ENCODE measurements at places on chromosomes 12 and 14.

DNA sequence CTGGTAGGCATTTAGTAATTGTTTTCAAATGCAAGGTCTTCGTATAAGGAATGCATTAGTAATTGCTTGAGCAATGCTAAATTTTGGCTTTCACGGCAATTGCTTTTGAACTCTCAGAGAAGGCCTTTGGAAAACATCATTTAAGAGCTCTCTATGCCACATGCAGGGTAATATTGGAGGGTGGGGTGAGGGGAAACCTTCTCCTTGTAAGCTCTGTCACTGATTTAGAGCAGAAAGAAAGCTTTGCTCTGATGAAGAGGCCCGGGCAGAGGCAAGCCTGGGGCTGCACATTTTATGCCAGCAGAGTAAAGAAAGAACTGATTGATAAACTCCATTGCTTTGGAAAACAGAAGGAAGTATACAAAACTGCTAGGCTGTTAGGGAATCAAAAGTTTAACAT, 70.9 kb downstream of the TRIM9 start:
- no peak for DNase-seq

DNA sequence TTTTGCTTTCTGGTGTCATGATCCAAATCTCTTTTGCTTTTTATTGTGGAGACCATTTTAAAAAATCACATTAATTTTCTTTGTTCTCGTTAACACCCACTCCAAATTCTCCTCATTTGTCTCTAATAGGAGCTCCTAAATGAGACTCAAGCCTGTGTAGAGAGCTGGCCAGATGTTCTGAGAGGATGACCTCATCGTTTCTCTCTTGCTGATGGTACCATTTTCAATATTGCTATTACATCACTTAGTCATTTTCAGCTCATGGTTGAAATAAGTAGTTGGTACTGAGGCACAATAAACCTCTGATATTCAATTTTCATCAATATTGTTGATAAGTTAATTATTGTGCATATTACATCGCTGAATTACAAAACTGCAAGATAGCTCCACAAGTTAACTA, 31.5 kb downstream of the SPTB start:
- no peak for DNase-seq

DNA sequence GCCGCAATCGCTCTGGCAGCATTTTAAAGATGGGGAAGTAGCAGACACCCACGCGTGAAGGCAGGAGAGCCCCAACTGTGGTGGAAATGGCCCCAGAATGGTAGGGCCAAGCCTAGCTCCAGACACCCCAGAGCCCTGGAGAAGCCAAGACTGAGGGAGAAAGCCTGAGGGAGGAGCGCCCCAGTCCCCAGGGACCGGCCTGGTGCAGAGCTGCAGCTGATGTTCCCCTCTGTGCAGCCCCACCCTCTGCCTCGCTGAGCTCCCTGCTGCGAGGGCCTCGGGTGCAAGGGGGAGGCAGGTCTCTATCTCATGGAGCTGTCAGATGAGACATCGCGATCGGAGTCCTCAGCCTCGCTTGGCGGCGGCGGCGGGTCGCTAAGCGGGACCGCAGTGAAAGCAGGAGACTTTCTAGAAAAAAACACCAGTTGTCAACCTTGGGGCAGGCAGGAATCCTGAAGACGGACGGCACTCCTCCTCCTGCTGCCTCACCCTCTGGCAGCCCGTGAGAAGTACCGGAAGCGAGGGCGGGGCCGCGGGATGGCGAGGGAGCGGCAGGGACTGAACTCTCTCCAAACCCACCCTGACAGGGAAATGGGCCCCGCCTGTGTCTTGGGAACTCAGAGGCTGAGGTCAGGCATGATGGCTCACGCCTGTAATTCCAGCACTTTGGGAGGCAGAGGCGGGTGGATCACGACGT, 6.0 kb downstream of the GAPDH start:
- DNase-seq = no peak

GRCh38 chr14:63874223-63874622, 21.4 kb downstream of the SYNE2 start:
- no peak for DNase-seq

- DNase-seq = peak; percentile 7
Observed at GRCh38 chr12:99386907-99387306, 260.6 kb upstream of the GARIN6 start.

DNA sequence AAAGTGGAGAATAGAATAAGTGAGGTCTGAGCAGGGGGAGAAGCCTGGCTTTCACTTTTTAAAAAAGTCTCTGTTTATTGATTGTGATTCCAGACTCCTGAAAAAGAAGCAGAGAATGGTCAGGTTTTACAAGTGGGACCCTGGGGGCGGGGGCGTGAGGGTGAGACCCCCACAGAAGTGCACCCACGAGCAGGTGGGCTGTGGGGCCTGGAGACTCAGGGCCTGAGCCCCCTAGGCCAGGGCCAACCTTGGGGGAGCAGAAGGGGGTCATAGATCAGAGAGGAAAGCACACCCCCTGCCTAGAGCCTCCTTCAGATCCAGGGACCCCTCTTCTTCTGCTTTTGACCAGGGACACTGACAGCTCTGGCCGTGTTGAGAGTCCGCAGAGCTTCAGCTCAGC, 180.3 kb downstream of the ADGRD1 start:
- no peak for DNase-seq

GRCh38 chr12:95996034-95996658, at the start of gene HAL:
TSS of gene HAL (minus strand) at chr12:95996344. CDS start at chr12:95995910, 434 bp downstream.
- peak; percentile 84 for DNase-seq

DNA sequence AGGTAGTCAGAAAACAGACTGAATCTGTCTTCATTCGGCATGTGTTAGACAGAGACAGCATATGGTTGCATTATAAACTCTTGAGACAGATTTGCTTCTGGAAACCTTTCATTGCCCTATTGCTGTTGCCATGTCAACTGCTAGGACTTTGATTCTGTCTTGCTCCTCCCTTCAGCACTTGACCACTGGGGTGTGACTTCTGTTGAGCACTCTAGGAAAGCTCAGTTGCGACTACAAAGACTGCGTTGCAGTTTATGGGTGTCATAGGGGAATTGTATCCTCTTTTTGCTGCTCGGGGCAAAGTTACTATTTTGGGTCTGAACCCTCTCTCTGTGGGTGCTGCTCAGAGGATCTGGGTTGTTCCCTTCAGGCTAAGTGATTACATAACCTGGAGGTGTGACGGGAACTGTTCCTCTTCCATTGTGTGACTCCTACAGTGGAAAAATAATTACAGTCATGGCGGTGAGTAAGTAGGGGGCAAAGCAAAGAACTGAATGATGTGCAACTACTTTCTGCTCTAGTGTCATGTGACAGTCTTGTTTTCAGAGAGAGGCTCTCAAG, 44.3 kb upstream of the TRIM9 start:
- peak; percentile 72 for DNase-seq

GRCh38 chr12:132154341-132154761, 10.1 kb downstream of the NOC4L start:
- no peak for DNase-seq

- DNase-seq = no peak
Observed at GRCh38 chr14:34013721-34014060, 62.8 kb upstream of the EGLN3 start.

- peak; percentile 61 for DNase-seq
Observed at GRCh38 chr14:61444215-61444768, 122.9 kb downstream of the PRKCH start.

DNA sequence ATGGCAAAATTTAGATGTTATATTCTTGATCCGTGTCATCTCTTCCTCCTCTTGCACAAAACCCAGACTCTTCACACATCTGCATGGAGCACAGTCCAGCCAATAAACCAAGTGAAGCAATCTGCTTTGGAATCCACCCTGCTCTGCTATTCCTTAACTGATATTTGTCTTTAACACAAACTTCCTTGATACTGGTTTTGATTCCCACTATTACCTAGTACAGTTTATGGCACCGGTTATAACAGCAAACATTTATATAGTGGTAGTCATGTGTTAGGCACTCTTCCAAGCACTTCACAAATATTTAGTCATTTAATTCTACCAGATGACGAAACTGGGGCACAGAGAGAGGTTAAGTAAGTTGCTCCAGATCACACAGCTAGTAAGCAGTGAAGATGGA, 12.5 kb downstream of the STYK1 start:
- no peak for DNase-seq

- no peak for DNase-seq
Observed at GRCh38 chr12:99093166-99093565, 448.1 kb downstream of the APAF1 start.

DNA sequence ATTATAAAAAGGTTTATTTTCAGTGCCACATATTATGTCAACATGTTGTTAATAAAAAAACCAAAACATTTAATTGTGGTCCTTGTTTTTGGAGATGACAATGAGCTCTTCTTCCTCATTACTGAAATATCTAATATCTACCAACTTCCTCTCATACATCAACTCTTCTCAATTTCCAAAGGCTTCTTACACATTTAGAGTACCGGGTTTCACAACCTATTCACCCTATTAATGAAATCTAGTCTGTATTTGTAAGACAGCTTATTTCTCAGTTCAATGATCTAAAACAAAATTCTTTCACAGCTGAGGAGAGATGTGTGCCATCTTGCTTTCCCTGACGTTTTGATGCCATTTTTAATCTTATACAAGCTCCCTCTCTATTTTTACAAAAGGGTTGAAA, 14.5 kb downstream of the NRDE2 start:
- DNase-seq = peak; percentile 2

GRCh38 chr14:99098199-99098598, 173.8 kb downstream of the BCL11B start:
- no peak for DNase-seq

GRCh38 chr12:71648537-71648936, 15.1 kb downstream of the ZFC3H1 start:
- no peak for DNase-seq

DNA sequence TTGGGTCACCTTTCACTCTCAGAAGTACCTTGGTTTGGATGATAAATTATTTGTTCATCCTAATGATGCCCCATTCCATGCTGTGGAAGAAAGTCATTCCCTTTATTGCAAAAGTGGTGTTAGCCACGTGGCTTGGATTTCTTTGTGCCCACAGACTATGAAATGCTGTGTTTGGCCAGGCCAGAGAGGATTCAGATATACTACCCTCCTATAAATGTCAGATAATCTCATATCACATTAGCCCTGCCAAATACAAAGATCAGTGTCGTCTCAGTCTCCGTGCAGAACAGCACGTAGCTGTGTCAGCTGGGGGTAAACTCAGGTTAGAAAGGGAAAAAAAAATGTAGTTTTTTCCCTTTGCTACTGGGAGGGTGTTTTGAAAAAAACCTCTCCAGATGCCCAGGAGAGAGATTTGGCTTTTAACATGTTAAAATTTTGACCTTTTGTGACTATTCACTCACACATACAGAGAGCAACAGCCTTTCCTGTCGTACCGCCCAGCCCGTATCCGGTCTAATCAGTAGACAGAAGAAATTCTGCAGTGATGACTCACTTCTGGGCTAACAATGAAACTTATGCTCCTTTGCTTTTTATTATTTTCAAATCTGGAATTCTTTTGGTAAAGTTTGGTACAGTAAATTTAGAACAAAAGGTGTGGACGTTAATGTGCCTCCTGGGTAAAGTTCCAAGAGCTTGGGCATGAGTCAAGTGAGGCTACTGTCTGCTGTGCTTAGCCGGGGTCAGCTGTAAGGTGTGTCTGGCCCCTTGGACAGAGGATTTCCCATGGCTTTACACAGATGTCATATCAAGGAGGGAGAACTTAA, 8.5 kb upstream of the PTPRB start:
- no peak for DNase-seq

DNA sequence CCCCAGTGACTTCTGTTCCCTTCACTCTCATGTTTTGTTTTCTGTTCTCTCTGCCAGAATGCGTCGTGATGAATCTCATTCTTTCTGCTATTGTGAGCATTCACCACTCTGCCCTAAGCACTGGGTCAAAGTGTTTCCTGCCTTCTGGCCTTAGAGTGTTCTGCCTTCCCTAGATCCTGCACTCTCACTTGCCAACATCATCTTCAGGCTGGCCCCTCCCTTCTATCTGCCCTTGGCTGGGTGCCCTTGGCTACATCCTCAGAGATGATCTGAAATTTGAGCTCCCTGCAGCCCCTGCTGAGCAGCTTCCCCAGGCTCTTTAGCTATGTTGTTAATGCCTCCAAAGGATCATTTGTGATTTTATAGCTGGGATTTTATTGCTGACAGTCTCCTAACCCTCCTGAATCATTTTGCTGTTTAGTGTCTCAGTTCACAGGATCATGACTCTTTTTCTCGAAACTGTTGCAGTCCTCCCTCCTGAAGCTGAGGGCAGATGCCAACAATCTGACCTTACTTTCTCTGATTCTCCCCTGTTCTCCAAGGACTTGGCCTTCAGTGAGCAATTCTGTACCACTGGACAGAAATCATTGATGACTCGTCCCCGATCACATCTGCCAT, 4.5 kb downstream of the DHRS2 start:
- no peak for DNase-seq

All from AML-193 (cell line).